NCI-H1417 treated with DMSO at 0.1 percent for 48 hours (cell line): ENCODE measurements at places on chromosomes 7 and 10.

- no peak for DNase-seq
Observed at GRCh38 chr7:12235970-12236369, 24.9 kb downstream of the TMEM106B start.

DNA sequence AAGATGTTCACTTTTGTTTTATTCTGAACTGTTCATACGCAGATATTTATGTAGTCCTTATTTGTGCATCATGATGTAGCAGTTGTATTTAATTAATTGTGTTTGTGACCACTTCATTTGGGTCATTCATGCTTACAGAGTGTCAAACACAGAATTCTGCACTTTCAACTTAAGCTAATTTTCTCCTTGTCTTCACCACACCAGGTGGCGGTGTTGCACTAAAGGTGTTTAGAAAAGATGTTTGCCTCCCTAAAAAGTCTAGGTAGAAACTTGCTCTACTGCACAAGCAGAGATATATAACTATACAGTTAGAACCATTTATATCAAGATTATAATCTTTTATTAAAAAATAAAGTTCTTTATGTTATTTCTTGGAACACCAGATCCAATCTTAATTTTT is 1.3 kb upstream of the TAS2R38 start:
- no peak for DNase-seq

DNA sequence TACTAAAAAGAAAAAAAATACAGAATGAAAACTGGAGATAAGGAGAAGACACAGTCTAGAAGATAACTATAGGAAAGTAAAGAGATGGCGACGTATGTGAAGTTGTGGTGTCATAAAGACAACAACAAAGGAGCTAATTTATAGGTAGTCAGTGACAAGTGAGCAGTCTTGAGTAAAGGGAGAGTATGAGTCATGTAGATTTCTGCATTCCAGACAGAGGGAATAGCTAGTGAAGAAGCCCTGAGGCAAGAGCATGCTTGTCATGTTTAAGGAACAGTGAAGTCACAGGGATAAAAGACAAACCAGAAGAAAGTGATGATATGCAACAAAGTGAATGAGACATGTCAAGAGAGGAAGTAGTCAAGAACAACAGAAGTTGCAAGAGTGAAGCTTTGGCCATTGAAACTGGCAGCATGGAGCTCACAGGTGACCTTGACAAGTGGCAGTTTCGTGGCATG is 2.3 kb upstream of the MIOS start:
- no peak for DNase-seq

GRCh38 chr7:151244841-151245346 is 3.6 kb downstream of the SMARCD3 start:
- no peak for DNase-seq

- DNase-seq, result no peak
Observed at GRCh38 chr10:81472927-81473470, 402.0 kb upstream of the NRG3 start.

- DNase-seq, result no peak
Observed at GRCh38 chr7:148058753-148059152, 531.8 kb upstream of the C7orf33 start.

- no peak for DNase-seq
Observed at GRCh38 chr10:91550021-91550420, 82.8 kb downstream of the PPP1R3C start.

DNA sequence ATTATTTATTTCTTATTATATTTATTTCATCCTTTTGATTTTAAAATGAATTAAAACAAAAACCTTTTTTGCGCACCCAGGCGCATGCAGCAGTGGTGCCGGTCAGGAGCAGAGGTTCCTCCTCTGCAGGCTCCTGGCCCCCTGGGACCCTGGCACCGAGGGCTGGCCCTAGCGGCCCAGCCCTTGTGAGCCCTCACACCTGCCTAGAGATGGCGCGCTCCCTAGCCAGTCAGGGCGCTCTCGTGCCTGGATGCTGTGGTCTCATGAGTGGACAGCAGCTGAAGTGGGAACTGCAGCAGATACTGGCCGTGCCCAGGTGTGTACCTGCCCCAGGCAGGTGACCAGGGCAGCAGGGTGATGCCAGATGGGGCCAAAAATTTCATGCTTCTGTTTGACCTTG is 13.8 kb downstream of the RET start:
- no peak for DNase-seq

GRCh38 chr7:47552621-47553020 is 29.3 kb downstream of the TNS3 start:
- DNase-seq, result no peak

- no peak for DNase-seq
Observed at GRCh38 chr7:81690688-81691087, 79.2 kb downstream of the HGF start.

DNA sequence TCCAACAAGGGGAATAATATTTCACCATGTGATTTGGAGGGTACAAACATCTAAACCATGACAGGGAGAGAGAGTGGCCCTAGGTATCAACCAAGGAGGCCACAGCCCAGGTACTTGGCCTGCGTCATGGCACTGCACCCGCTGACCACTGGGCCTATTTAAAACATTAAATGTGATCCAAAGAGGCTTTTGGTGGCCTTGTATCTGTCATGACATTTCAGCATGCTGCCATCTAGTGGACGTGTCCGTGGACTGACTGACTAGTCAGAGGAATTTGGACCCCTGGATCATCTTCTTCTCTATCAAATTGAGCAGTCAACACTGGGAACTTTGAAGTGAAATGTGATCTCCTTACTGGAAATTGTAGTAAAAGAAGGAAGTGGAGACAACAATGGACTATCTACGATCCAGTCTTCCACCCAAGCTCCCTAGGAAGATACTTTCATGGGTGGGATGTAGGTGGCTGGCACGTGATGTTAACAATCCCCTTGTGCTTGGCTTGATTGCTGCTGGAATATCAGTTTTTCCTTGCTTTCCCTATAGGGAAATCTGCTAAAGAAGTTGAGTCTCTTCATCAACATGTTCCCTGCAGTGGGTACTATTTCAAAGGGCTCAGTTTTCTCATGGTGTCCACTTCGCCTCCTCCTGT is 24.6 kb upstream of the ITGA8 start:
- no peak for DNase-seq

GRCh38 chr10:63549810-63550209 is 28.6 kb downstream of the REEP3 start:
- DNase-seq, result no peak

DNA sequence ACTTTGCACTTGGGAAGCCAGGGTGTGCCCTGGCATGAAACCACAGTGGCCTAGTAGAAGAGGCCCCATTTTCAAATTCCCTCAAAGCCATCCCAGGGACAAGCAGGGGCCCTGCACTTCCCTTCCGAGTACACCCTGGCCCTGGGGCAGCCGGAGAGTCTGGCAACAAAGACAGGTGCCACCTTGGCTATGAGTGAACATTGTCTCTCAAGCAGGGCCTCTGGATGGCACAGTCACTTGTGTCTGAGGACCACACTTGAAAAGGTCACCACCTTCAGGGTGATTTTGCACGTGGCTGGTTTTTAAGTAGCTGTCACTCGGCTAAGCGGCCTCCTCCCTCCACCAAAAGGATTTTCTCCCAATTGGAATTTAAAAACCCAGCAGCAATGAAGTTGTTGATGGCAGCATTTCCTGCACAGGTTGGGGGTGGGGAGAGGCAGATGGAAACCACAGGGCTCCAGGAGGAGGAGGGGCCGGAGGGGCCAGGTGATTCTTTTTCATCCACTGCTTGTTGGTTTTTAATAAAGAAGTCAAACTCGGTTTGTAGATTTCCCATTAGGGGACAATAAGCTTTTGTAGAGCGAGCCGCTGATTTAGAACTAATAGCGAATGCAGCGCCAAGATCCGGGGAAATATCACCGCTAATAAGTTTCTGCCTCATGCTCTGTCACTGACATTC is 33.9 kb downstream of the C10orf105 start:
- no peak for DNase-seq

GRCh38 chr10:58241346-58241745 is 26.3 kb downstream of the IPMK start:
- DNase-seq, result no peak

GRCh38 chr7:121041516-121042148 is 53.1 kb downstream of the CPED1 start:
- no peak for DNase-seq

DNA sequence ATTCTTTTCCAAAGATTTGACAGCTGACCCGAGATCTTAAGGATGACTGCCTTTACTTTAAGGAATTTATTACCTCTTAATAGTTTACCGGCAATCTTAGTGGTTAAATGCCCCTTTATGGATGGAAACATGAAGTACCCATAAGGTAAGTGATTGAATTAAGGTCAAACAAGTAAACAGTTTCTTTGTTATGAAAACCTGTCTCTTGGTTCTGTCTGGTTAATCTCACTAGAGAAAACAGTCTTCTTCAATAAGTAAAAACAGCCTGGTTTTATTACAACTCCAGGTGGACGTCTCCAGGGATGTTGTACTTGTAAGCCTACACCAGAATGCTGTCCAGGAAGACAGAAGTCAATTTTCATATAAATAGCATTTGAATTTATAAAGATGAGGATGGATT is 161.8 kb upstream of the MTPN start:
- DNase-seq, result no peak

GRCh38 chr10:131675104-131675503 is 225.7 kb upstream of the PPP2R2D start:
- DNase-seq, result no peak

- DNase-seq, result no peak
Observed at GRCh38 chr10:16811765-16812164, 5.5 kb downstream of the RSU1 start.

DNA sequence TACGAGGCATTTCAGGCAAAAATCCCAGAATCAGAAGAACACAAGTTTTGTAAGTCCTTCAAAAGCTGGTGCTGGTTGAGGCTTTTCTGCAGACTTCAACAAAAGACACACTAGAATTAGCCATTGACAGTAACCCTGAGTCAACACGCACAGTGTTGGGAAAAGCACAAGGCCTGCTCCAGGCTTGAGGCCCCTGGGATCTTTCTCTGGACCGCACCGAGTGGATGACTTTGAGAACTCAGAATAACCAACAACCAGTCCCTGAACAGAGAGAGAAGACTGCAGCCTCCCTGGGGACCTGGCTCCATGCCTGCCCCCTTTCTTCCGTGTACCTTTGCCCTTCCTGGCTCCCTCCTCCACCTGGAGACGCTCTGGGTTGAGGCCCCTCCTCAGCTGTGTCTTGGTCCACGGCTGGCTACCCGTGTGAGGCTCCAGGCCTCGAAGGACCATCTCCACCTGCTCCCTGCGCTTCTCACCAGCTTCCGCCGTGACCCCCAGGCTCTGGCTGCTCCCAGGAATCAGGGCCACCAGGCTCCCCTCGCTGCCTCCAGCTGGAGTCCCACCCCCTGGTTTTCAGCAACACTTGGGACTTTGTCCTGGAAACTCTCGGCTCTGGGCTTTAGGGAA is 28.4 kb downstream of the DIP2C start:
- no peak for DNase-seq

DNA sequence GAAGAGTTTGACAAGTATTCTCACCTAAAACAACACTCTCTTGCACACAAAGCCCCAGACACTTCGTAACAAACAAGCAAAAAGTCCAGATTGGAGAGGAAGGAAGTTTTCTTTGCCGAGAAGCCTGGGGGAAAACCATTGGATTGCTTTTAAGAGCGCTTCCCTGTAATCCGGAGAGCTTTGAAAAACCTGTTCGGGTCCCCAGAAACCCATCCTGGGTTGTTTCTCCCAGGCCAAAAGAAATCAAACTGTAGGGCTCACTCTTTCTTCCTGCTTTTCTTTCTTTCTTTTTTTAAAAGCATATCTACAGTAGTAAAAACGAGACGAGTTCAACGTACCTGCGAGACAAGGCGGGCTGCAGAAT is 655 bp downstream of the SP8 start:
- DNase-seq, result no peak

- no peak for DNase-seq
Observed at GRCh38 chr10:49012603-49013002, 73.0 kb upstream of the LRRC18 start.
